ENCODE measurements at places on chromosomes 6 and 20.
A peak's percentile ranks its signal among the peaks of the same experiment; 100 is the strongest.

GRCh38 chr6:26232940-26233648 is 131.9 kb upstream of the BTN3A2 start:
- peak; percentile 81 for DNase-seq

GRCh38 chr6:45445749-45446549 is 68.2 kb upstream of the SUPT3H start:
- peak; percentile 100 for DNase-seq

DNA sequence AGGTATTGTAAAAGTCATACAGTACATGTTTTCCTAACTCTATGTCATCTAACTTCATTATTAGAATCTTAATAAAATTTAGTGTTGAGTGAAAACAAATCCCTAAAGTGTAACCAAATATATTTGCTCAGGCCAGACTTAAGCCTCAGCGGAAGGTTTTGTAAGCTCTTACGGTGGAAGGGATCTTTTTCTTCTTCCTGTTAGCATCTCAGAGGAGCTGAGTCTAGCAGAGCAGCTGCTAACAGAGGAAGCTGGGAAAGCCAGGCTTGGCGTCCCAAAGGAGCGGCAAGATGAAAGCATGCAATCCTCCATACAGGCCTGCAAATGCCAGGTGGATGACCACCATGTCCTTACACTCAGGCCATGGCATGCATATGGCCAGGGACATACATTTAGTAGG is 72.4 kb downstream of the ADTRP start:
- no peak for DNase-seq

GRCh38 chr6:166922937-166923336 is 33.4 kb downstream of the RNASET2 start:
- DNase-seq, result no peak

GRCh38 chr6:147022041-147022440 is 182.2 kb upstream of the STXBP5 start:
- DNase-seq, result peak; percentile 29

GRCh38 chr20:60050193-60050947 is 92.1 kb downstream of the CDH26 start:
- DNase-seq, result no peak

- peak; percentile 42 for DNase-seq
Observed at GRCh38 chr6:28710466-28711191, 184.9 kb downstream of the GPX5 start.

DNA sequence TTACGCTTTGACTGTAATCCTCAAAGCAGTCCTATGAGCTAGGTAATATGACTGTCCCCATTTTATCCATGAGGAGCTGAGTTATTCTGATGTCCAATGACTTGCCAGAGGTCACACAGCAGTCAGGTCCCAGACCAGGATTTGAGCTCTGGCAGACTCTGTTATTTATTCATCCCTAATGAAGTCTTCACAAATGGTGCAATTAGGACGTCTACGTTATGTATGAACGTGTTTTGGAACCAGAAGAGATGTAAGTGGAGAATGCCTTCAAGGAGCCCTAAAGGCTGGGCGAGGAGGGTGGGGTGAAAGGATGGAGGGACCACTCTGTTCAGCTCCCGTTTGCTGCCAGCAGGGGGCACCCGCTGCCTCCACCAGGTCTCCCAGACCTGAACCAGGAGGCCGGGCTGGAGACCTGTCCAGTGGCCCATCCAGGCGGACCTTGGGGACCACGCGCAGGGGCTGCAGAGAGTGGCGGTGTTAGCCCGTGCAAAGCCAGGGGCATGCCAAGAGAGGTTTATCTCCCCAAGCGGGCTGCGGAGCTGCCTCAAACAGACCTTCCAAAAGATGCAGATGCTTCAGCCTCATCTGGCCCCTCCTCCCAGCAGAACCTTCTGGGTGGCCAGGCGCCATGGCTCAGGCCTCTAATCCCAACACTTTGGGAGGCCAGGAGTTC is 15.2 kb upstream of the ZNF335 start:
- peak; percentile 68 for DNase-seq

GRCh38 chr20:37994512-37994911 is 38.7 kb downstream of the TTI1 start:
- DNase-seq, result peak; percentile 71

- no peak for DNase-seq
Observed at GRCh38 chr6:148677594-148678476, 69.0 kb upstream of the UST start.

DNA sequence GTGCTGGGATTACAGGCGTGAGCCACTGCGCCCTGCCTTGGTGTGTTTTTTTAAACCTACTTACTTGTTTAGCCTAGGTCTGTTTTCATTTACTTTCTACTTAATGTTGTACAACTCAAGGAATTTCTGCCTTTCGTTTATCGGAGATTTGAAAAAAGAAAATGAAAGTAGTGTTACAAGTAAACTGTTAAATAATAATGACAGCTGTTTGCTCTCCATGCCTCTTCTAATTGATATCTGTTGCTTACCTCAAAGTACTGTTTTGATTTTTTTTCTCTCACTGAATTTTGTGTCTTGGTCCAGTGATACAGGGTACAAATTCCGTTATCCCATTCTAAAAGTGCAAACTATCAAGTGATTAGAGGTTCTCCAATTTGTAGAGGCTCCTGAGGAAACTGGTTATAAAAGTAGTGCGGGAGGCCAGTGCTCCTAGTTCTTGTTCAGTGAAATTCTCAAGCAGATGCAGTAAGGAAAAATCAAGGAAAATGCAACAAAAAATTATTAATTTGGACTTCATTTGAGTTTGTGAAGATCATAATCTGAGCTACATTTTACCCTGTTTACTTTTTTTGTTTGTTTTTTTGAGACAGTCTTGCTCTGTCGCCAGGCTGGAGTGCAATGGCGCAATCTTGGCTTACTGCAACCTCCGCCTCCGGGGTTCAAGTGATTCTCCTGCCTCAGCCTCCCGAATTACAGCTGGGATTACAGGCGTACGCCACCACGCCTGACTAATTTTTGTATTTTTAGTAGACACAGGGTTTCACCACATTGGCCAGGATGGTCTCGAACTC is 2.2 kb downstream of the UBR2 start:
- DNase-seq, result no peak

- no peak for DNase-seq
Observed at GRCh38 chr20:18728870-18729224, 84.7 kb upstream of the SCP2D1 start.

DNA sequence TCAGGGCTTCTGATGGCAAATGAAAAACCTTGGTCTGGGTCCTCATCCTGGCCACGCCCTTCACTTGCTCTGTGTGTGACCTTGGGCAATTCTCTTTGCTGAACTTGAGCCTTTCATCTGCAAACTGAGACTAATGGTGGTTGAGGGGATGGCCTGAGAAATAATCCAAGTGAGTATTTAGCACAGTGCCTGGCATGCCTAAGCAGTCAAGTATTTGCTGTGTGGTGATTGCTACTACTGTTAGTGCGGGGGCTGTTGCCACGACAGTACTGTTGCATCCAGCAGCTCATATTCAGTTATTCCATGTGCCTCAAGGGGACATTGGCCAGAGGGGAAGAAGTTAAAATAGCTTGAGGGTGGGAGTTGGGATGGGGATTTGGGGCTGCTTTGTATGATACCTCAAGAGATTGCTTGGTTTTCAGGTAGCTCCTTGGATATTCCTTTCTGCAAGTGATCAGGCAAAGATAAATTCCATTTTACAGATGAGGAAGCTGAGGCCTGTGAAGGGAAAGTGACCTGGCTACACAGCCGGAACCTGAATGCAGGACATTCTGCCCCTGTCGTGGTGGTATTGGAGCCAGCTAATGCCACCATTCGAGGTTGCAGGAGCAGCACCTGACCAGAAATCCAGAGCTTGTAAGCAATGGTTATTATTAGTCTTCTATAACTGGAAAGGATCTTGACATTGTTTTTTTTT is 45.1 kb upstream of the EPB41L1 start:
- DNase-seq, result no peak

GRCh38 chr6:12335131-12335527 is 45.0 kb downstream of the EDN1 start:
- no peak for DNase-seq

- DNase-seq, result peak; percentile 26
Observed at GRCh38 chr20:33684533-33685327, 1.5 kb downstream of the E2F1 start.

DNA sequence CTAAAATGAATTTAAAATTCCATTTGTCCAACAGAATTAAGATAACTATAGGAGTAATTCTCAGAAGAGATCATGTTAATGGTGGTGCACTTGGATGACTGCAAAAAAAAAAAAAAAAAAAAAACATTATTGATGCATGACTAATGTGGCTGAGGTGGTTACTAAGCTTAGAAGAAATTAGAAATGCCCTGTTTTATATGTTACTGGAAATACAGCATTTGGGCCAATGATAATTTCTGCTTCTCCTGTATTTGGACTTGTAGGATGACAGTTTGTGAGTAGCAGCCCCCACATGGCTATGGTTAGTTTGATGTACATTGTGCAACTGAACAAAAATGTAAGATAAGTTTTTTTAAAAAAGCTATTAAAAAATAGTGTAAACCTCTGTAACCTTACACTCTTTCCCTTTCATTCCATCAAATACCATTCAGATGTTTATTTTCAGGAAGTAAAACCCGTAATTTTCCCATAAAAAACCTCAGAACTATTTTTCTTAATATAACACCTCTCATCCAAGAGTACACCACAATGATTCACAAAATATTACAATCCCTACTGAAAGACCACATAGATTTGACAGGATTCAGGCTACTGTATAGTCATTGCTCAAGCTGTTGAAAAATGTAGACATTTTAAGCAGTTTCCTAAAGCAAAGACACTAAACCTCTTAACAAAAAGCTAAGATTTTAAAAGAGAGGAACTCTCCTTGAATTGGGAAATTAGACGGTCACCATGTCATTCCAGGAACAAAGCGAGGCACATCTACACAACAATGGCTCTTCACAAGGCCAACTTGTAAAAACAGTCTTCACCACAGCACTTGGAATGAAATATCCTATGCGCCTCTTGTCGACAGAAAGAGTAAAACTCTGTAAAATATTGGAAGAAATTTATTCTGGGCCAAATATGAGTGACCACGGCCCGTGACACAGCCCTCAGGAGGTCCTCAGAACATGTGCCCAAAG is 83.0 kb downstream of the WDR27 start:
- DNase-seq, result peak; percentile 72

DNA sequence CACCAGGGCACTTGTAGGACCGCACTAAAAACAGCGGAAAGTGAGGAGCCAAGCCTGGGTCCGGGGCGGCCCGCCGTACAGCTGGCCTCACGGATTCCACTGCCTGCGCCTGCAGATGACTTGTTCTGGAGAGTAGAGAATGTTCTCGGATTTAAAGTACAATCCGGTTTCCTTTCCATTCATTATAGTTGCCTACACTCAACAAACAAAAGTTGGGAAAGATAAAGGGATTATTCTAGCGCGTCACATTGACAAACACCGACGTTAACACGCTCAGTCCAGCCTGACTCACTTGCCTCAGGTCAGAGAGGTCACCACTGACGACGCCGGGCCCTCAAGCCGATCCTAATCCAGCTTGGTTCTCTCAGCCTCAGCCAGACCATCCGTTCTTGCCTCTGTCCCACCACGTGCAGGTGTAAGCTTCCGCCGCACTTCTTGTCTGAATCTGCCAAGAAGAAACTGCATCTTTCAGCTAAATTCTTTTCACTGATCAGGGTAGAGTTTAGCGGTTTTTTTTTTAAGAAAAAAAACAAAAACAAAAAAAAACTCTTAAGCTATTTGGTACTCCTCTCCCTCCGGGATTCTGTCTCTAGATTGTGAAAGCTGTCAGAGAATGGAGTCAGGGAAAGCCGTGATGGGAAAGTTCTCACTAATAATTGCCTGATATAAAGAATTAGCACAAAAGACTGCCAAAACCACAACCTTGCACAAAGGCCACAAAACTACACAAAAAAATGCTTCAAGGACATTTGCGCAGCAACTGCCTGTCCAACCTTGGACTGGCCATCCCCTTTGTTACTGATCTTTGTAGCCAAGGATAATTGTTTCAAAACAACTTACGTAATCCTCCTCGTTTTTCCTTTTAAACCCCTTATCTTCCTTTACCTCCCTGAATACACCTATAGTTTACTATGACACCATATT is 1.1 kb upstream of the PHF10 start:
- peak; percentile 84 for DNase-seq

GRCh38 chr6:18395856-18396197 is 8.7 kb downstream of the RNF144B start:
- peak; percentile 25 for DNase-seq

DNA sequence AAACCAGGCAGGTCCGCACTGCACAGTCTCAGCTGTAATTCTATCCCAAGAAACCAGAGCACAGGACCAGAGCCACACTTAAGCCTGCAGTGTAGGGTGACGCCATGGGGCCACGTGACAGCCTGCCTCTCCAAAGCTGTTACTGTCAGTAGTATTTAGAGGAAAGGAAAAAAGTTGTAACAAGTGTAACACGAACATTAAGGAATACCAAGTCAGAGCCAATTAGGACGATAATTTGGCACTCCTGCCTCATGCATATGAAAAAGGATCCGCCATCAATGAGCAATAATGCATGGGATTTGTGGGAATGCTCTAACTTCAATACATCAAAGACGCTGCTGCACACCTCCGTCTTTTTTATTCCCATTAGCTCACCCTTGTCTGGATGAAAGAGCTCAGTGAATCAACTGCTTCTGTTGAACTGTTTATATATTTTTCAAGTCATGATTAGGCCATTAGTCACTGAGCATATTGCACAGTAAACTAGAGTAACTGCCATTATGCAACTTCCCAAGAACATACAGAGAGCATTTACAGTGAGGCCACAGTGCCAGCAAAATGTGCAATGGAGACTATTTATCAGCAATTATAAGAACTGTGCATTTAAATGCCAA is 79.9 kb downstream of the ATXN1 start:
- DNase-seq, result peak; percentile 95

- DNase-seq, result peak; percentile 35
Observed at GRCh38 chr6:127243501-127243900, 23.2 kb upstream of the RNF146 start.

- no peak for DNase-seq
Observed at GRCh38 chr6:113679051-113679450, 178.1 kb upstream of the MARCKS start.

DNA sequence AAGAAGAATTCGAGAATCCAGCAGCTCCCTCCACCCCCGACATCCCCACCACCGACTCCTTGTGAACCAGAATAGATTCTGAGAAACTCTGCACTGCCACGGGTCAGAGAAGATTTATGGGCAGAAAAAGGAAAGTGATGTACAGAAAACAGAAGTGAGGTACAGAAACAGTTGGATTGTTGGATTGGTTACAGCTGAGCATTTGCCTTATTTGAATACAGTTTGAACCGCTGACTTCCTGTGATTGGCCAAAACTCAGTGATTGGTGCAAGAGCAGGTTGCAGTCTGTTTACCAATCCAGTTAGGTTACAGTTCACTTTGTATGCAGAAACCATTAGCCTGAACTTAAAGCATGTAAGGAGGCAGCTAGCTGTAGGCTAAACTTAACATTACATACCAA is 131.2 kb upstream of the HDDC2 start:
- no peak for DNase-seq

- peak; percentile 97 for DNase-seq
Observed at GRCh38 chr20:63835021-63835858, 4.2 kb upstream of the ZBTB46 start.

DNA sequence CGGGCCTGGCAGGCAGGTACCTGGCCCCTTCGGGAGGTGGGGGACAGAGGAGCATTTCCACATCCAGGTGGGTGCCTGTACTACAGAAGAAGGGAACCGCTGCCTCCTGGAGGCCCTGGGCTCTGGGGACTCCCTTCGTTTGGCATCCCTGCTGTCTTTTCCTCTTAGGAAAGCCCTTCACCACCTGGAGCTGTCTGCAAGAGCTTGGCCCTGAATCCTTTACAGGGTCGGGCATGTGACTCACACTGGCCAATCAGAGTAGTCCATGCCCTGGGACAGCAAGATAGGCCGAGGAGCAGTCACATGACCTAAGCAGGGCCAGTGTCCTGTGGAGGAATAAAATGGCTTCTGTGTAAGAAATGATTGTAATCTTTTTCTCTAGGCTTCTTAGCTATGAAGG is 224.9 kb downstream of the ANKRD60 start:
- no peak for DNase-seq

All from fibroblast of pulmonary artery (primary cell).